ENCODE measurements at places on chromosomes 5 and 9.

GRCh38 chr9:79651251-79651795 lies 79.6 kb downstream of the TLE4 start:
- DNase-seq, result no peak

GRCh38 chr5:72063219-72063819 lies 44.0 kb upstream of the MAP1B start:
- no peak for DNase-seq

- no peak for DNase-seq
These were observed 39.3 kb downstream of the RAI14 start for GRCh38 chr5:34695275-34696027.

DNA sequence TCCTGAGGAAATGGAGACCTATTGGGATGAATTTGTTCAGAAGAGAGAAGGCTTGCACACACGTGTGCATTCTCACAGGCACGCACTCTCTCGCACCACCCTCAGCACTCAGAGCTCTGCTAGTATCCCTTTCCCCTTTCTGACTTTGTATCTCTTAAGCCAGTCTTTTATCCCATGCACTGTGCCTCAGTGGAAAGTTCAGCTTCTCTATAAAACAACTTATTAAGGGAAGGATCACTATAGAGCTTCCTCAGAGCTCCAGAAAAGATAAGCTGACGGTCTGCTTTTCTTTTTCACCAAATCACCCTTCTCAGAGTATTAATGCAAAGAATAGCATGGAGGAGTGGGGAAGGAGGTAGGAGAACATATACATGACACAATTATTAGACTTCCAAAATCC lies 207.8 kb downstream of the ENC1 start:
- no peak for DNase-seq

DNA sequence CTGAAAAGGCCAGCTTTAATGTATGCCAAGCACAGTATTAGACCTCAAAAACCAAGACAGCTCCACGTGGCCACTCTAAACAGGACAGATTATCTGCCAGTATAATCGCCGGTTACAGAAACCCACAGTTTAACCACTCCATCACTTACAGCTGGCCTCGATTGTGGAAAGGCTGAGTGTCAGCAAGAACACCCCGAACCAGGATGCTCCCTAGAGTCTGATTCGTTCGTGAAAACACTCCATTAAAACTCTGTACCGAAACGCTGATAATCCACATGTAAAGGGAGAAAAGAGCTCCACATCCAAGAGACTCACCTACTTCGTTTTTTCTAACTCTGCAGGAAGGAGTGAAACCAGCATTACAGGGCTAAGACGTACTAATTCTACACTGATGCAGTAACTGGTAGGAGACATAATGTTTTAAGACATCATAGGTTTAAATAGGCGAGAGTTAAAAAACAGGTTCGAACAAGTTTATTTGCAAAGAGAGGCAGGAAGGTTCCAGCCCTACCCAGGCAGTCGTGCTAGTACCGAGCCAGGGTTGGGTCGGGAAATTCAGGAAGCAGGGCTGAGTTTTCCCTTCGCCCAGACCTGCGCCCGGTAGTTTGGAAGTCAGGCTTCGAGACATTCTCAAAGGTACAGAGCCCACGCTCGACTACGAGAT lies 949 bp downstream of the SERINC5 start:
- no peak for DNase-seq

GRCh38 chr9:135227641-135228251 lies 140.3 kb downstream of the OLFM1 start:
- DNase-seq, result no peak

- DNase-seq, result no peak
These were observed 9.0 kb downstream of the PRRC2B start for GRCh38 chr9:131402738-131403492.

DNA sequence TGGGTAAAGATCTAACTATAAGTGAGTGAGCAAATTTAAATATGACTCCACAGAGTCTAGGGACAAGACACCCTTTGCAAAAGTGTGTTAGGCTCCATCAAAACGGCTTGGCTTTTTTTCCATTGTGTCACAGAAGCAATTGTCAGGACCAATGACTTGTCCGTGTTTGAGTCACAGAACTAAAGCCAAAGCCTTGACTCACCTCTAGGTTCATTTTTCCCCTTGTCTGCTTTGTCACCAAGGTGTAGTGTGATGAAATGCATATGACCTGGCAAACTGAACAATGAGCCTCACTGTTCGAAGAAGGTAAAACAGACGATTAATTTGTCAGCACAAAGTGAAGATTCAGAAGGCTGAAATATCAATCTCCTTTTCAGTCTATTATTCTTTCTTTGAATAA lies 331.0 kb downstream of the GLIS3 start:
- no peak for DNase-seq

DNA sequence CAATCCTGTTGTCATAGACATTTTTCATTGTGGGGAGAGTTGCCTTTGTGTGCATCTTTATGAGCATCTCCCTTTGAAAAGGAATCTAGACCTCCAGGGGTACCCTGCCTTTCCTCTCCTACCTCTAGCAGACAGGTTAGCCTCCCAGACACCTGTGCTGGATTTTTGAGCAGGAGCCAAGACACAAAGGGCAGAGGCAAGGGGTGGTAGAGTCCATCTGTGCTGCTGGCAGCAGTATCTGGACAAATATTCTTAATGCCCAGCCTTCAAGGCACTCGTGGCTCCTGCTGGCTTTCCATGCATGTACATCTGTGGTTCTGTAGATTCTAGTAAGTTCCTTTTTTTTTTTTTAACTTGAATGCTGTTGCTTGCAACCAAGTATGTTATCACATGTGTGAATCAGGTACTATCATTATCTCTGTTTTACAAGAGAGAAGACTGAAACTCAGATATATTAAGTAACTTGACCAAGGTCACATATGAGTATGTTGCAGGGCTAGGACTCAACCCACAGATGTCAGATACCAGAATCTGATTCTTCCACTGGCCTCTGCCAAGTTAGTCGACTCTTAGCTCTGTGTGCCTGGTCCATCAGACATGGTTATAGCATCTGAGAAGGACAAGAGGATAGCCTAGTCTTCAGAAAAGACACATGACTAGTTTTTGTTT lies 32.9 kb upstream of the GPR151 start:
- DNase-seq, result no peak

Measured in stimulated activated CD4-positive, alpha-beta T cell treated with anti-CD3 and anti-CD28 coated beads, Interleukin-1b, Interleukin-23, amount 100 ng/mL, for 1 hour (primary cell).